CD4-positive, alpha-beta T cell treated with Interleukin-15 for 4 hours (primary cell): ENCODE measurements at places on chromosomes 11 and 22.

DNA sequence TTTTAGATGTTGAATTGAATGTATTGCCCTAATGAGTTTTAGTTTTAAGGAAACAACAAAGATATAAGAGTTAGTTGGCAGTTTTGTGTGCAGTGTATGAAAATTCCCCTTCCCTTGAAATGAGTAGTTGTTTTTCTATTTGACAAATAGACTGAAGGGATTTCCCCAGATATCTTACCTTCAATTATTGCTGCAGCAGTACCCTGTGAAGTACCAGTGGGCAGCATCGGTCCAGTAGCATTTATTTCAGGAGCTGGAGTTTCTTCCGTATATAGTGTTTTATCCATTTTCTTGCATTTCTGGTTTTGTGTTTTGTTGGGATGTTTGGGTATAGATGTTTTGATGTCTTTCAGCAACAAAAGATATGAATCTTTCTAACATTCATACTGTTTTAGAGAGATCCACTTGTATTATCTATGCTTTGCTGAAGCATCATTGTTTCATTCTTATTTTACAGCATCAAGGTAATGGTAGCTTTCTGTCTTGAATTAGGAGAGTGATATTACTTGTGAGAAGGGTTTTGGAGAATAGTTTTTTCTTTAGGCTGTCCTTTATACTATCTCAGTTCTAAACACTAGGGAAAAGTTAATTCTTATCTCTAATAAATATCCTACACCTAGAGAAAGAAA is 7.4 kb downstream of the KMT2A start:
- peak; percentile 23 for DNase-seq

DNA sequence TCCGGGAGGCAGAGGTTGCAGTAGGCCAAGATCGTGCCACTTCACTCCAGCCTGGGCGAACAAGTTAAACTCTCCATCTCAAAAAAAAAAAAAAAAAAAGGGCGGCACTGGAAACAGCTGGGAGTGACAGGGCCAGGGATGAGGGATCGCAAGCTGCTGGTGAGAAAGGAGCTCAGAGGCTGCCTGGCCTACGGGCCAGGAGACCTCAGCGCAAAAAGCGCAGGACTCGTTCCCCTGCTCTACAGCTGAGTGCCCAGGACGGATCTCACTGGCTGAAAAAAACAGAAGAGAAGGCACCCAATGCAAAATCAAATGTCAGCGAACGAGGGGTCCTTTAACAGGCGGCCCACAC is 650 bp upstream of the NUP50 start:
- DNase-seq, result no peak

- DNase-seq, result peak; percentile 83
Observed at GRCh38 chr11:63866211-63866610, 27.3 kb downstream of the MARK2 start.

DNA sequence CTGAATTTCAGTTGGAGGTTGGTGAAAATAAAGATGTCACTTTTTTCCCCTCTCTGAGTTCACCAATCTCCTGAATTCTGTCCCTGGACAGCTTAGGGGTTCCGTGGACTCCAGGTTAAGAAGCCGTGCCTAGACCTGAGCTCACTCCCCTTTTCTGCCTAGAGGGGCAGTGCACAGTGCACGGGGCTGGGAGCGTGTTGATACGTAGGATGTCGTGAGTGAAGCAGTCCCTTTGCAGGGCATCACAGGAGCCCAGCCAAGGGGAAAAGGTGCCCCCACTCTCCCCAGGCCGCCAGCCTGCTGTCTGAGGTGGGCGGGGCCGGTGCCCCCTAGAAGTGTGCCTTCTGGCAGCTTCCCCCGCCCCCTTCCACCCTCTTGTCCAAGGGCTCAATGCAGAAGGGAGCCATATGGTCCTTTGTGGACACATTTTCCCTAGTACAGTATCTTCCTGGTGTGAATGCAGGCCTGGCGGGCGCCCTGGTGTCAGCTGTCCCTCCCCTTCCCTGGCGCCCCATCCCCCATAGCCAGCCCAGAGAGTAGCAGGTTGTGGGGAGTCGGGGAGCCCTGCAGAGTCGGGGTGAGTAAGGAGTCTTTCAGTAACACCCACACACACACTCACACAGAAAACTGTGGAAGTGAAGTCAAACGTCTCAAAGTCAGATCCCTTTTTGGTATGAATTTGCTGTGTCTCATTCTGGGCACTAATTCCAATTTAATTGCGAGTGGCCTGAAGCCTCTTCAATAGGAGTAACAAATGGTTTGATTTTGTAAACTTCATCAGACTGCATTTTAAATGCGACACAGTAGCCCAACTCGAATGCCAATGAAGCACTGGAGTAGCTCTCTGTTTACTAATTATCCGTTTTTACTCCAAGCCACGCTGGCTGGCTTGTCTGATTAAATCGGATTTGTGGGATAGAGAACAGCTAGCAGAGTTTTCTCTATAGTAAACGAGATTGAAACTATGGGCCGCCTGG is 67.5 kb upstream of the NNMT start:
- no peak for DNase-seq

GRCh38 chr11:28631148-28631547 is 523.0 kb downstream of the METTL15 start:
- DNase-seq, result no peak

DNA sequence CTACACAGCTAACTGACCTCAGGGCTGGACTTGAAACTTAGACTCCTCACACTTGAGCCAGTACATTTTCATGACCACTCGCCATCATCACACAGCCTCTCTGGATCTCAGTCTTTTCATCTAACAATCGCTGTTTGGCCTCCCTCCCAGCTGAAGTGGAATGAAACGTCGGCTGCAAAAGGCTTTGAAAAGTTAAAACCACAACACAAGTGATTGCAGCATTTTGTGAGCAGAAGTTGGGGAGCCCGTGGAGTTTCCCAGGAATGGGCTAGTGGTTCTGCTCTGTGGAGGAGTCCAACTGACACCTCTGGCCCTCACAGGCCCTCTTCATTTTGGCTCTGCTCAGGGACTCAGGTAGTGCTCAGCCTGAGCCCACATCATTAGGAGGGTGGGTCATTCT is 35.9 kb upstream of the TRIM29 start:
- no peak for DNase-seq

GRCh38 chr11:123254357-123254756 is 59.3 kb upstream of the CLMP start:
- DNase-seq, result no peak

- no peak for DNase-seq
Observed at GRCh38 chr11:126740846-126741245, 259.7 kb downstream of the KIRREL3 start.

- peak; percentile 52 for DNase-seq
Observed at GRCh38 chr11:57567515-57568329, at the start of gene UBE2L6. TSS of gene UBE2L6 (minus strand) at chr11:57567672. CDS start at chr11:57567611, 61 bp downstream.
